Stimulated activated CD8-positive, alpha-beta memory T cell treated with anti-CD3 and anti-CD28 coated beads, Interleukin-7, amount 100 ng/mL, for 1 hour (primary cell): ENCODE measurements at places on chromosomes 2 and 18.

GRCh38 chr2:241138471-241138870, 10.8 kb downstream of the PASK start:
- no peak for DNase-seq

DNA sequence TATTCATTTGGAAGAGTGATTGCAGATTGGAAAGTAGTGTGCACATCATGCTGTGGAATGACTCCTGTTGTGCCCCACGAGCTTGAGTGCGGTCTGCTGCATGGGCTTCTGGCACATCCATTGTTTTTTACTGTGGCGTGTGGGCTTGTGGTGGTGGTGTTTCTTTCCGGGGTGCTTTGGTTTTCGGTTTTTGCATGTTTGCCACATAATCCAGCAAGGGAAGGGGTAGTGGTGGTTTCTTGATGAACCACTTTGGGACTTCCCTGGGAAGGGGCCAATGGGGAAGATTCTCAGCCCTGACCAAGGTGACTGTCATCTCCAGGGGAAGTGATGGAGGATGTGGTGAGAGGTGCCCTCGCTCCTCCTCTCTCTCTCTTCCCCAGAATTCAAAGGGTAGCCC, 57.0 kb downstream of the COA5 start:
- no peak for DNase-seq

- DNase-seq = no peak
Measured at GRCh38 chr2:28334527-28334894, 58.1 kb upstream of the FOSL2 start.

- DNase-seq = no peak
Measured at GRCh38 chr2:63555299-63555698, 33.0 kb downstream of the WDPCP start.

DNA sequence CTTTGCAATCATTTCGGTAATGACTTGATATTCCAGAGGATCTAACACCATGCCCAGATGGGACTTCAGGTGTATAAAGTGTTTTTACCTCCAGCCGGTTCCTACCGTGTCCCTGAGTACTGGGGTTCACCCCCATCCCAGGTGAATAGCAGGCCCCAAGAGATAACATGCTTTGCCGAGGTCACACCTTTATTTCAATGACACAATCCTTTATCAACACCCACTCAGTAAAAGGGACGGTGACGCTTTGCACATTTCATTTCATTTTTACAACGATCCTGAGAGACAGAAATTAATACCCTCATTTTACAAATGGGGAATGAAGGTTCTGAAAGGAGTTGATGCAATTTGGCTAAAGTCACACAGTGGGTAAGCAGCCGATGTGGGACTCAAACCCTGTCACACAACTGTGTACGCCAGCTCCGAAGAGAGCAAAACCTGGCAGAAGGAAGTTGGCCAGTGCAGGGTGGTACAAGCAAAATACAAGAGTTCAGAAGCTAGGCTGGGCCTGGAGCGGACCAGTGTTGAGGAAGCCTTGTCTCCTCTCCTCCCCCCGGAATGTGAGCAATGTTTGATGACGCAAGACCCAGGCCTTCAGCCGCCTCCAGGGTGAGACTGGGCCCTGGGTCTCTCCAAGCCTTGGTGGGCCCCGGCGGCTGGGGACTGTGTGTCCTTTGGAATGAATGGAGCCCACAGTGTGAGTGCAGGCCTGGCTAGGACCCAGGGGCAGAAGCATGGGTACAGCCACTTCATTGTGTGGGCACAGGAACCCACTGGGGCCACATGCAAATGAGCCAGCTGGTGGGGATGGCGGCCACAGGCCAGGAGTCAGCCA, 139.6 kb upstream of the MYCN start:
- DNase-seq = no peak

DNA sequence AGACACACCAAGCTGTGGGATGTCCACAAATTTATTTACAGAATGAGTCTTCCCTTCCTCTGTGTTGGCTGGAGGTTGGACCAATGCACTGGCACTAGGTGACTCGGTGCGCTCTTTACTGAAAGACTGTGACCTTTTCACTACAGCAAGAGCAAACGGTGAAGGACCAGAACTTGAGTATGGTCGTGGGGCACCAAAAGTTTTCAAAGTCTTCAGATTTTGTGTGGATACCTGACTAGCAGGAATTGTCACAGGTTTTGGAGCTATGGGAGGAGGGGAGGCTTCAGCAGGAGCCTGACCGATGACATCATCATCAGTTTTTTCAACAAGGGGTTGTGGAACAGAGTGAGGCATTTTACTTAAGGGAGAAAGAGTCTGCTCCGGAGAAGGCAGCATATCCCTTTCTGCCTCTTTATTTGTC, 73.0 kb upstream of the GRB14 start:
- DNase-seq = no peak

DNA sequence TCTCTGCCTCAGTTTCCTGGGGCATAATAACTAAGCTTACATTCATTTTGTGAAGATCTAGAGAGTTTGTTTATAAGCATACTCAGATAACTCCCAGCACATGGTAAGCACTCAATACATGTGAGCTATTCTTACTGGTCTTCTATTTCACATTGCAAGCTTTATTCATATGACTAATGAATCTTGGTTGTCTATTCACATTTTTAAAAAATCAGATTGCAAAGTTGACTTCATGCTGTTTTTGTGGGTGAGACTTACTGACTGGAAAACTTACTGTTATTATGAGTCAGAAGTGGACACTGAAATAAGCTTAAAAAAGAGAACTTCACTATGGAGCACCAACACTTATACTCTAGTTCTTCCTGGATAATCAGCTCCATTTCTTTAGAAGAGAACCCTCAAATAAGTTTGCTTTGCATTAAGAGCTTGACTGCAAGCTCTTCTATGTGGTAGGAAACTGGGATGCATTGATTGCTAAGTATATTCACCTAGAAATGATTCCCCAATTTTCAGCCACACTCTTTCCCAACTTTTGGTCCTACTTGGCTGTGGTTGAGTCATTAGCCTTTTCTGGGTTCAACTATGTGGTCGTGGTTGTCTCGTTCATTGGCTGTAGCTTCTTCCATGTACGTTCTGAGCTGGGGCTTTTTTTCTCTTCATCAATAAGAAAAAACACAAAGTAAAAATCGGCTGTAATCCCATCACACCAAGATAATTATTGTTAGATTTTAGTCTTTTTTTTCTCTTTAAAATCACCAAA, 29.5 kb upstream of the RBMS1 start:
- no peak for DNase-seq

DNA sequence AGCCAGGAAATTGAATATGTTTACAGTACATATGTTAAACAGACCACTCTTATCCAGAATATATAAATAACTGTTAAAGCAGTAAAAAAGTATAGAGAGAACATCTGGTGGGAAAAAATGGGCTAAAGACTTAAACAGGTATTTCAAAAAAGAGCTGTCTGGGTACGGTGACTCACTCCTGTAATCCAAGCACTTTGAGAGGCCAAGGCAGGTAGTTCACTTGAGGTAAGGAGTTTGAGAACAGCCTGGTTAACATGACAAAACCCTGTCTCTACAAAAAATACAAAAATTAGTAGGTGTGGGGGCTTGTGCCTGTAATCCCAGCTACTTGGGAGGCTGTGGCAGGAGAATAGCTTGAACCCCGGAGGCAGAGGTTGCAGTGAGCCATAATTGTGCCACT, 171.4 kb upstream of the FSIP2 start:
- DNase-seq = no peak

- no peak for DNase-seq
Measured at GRCh38 chr18:70377857-70378701, 89.2 kb downstream of the SOCS6 start.

DNA sequence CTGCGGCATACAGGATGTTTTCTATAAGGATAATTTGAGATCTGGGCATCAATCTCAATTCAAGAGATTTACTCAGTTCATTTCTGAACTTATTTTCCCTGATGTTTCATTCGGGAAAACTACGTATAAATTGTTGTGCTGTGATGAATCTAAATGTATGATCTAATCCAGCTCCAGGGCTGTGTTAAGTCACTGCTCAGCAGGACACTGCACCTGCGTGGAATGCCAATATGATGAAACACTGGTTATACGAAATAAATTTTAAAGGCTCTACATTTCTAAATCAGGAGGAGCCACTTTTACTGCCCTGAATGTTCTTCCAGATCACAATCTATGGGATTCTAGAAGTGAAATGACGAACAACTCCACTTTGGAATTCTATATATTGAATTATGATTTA, 259.0 kb downstream of the HNMT start:
- DNase-seq = no peak

- DNase-seq = no peak
Measured at GRCh38 chr2:102708847-102709559, 52.8 kb upstream of the TMEM182 start.

DNA sequence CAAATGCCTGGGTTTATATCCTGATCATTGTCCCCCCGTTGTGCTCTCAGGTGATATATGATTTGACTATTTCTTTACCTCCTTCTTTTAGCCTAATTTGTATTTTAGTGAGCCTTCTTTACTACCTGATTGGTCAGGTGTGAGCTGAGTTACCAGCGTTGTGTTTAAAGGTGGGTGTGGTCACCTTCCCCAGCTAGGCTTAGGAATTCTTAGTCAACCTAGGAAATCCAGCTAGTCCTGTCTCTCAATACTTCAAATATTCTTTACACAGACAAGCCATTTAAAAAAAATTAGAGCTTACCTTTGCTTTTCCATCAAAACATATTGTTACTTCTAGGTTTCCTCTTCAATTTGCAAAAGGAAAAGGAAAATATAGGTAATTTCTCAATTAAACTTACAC, 30.2 kb downstream of the KYNU start:
- no peak for DNase-seq

GRCh38 chr2:189485146-189485545, 43.9 kb downstream of the WDR75 start:
- DNase-seq = no peak

- DNase-seq = no peak
Measured at GRCh38 chr2:111986116-111986900, 68.8 kb upstream of the TMEM87B start.

DNA sequence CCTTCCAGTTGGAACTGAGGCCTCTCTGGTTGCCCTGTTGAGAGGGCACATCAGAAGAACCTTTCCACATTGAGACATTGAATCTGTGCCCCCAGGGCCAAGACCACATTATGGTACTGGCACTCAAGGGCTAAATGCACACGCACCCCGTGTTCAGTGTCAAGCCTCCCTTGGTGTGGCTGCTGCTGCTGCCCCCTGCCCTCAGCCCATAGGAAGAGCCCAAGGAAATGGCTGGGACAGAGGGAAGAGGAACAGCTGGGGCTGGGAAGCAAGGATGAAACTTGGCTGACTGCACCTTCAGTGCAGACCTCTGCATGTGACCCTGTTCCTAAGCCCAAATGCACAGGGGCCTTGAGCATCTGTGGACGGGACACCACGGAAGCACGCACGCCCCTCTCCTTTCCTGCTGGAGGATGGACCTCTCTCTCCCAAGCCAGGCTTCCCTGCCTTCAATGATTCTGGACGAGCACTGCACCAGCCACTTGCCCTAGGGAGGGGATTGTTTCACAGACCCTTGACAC, 40.2 kb downstream of the NIFK start:
- DNase-seq = no peak

DNA sequence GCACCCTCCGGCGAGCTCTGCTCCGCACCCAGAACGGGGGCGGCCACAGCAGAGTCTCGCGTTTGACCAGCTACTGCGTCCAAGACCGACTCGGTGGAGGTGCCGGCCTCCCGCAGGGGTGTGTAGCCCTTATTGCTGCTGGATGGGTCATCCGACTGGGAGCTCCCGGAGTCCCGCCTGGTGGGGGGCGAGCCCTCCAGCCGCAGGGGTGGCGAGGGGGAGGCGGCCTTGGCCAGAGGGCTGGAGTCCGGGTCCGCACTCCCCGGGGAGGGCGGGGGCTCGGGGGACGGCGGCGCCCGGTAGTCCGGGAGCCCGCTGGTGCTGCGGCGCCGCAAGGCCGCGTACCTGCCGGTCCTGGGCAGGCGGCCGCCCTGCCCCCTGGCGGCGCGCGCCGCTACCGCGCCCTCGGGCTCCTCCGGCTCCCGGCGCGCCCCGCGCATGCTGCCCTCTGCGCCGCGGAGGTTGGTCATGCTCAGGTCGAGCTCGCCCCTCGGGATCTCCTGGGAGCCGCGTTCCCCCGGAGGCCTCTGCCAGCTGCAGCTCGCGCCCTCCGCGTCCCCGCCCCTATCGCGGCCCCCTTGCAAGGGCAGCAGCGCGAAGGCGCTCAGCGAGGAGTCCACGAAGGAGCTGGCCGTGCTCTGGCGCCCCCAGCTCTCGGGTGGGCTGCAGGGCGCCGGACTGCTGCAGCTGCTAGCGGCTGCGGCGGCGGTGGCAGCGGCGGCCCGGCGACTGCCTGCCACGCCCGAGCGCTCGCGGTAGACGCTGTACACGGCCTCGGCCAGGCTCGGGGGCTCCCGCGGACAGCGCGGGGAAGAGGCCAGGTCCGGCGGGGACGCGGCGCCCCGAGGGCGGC, 4.8 kb downstream of the TMEM200C start:
- no peak for DNase-seq

GRCh38 chr2:218645126-218645525, 14.3 kb downstream of the ZNF142 start:
- no peak for DNase-seq

- no peak for DNase-seq
Measured at GRCh38 chr2:218644721-218645120, 14.7 kb downstream of the ZNF142 start.

DNA sequence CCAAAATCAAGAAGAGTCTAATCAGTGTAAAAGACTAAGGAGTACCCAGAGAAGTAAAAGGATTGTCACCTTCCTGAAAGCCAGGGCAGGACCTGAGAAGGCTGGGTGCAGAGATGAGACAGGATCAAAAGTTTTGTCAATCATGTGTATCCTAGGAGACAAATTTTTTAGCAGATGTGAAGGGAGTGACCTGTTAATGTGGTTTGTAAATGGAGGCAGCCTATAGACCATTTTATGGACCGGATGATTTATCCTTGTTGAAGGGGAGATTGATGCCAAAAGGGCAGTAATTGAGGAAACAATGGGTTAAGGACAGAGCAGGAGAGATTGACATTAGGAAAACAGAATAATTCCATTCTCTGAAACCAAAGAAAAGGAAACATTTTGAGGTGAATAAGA, 813 bp downstream of the NDC80 start:
- DNase-seq = no peak

GRCh38 chr2:195049372-195050031, 607.5 kb upstream of the SLC39A10 start:
- DNase-seq = no peak

GRCh38 chr2:43438858-43439655, 156.8 kb downstream of the THADA start:
- no peak for DNase-seq

DNA sequence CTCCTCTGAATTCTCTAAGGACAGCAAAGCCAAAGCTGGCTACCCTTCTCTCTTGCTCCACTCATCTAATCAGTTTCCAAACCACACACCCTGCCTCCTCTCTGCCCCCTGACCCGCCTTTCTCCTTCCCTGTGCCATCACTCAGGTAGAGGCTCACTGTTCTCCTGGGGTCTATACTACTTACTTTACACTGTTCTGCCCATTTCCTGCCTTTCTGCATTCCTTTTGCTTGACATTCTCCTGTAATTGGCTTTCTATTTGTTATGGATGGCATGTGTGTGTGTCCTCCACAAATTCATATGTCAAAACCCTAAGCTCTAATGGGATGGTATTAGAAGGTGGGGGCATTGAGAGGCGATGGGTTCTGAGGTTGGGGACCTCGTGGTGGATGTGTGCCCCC, 675.2 kb upstream of the ID2 start:
- DNase-seq = no peak

- DNase-seq = no peak
Measured at GRCh38 chr18:58871514-58872420, 7.1 kb downstream of the ZNF532 start.

GRCh38 chr2:157732596-157732995, 103.9 kb upstream of the ACVR1C start:
- DNase-seq = no peak

- no peak for DNase-seq
Measured at GRCh38 chr2:146523196-146523595, 1321.6 kb upstream of the ACVR2A start.

GRCh38 chr2:230459216-230459615, 43.2 kb downstream of the SP100 start:
- DNase-seq = no peak
